ENCODE measurements at places on chromosomes 4 and X.
A peak's percentile ranks its signal among the peaks of the same experiment; 100 is the strongest.

DNA sequence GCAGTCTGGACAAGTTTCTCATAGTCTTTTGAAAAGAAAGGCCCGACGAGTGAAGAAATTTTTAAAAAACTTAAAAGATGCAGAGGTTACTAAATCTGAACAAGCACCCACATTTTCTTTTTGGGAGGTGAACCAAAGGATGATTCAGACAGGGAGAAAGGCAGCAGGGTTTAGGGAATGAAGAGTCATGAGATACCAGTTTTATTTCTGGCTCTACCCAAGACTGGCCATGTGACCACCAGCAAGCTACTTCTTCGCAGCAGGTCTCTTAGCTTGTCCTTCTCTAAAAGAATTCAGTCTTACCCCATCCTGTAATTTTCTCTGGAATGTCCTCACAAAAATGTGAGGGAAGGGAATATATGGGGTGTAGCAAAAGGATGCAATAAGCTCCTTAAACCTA lies 37.6 kb downstream of the AMOT start:
- DNase-seq = no peak

DNA sequence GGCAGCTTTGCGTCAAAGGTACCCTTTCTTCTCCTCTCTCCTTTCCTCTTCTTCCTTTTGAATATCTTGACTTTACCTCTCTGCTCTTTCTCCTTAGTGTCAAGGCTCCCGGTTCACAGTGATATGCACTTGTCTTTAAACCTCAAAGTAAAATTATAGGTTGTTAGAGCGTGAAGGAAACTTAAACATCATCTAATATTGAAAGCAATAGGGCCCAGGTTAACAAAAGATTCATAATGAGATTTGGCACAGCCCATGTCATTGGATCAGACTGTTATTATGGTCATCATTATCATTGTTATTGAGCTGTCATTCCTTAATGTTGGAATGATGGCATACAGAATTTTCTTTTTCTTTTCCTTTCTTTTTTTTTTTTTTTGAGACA lies 32.5 kb downstream of the FTHL17 start:
- no peak for DNase-seq

GRCh38 chr4:143338313-143338712 lies 1.6 kb downstream of the GAB1 start:
- no peak for DNase-seq

GRCh38 chrX:30971774-30972603 lies 82.9 kb upstream of the TAB3 start:
- DNase-seq = no peak

DNA sequence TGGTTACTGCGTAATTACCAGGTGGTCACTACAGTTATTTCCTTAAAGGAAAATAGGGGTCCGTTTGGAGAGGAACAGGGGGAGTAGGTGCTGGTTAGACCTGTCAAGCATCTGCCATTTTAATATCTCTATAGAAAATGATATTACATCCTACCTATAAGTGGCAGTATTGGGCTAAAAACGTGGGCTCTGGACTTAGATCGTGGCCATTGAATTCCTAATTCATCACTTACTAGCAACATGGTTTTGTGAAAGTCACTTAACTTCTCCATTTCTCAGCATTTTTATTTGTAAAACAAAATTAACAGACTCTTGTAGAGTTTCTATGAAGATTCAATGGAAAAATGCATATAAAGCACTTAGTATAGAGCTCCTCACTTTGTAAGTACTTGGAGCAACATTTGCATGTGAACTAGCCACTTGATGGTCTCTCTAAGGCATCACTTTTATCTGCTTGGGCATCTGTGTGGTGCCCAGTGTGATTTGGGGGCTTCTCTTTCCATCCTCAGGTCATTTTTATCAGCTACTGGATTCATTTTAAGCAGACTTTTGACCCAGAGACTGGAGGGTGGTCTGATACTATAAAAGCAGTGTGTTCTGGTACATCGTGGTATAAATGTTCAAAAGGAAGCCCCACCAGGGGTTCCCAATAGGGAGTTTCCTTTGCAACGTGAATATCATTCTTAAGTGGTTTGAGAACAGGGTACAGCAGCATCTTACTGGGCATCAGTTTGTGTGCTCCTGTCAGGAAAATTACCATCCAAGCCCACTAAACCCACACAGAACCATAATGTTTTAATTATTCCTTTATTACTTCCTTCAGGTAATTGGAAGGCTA lies 42.7 kb upstream of the RASSF6 start:
- peak; percentile 86 for DNase-seq

- peak; percentile 47 for DNase-seq
These were observed at the start of gene ANXA3 for GRCh38 chr4:78551420-78552351. TSS of gene ANXA3 (plus strand) at chr4:78551770. CDS start at chr4:78554474, 2,704 bp downstream.

- DNase-seq = no peak
These were observed 112.6 kb upstream of the ZNF827 start for GRCh38 chr4:146051223-146051622.
